ENCODE measurements at places on chromosomes 2 and 18.

GRCh38 chr2:129777146-129777545 lies 202.3 kb upstream of the RAB6C start:
- no peak for DNase-seq

DNA sequence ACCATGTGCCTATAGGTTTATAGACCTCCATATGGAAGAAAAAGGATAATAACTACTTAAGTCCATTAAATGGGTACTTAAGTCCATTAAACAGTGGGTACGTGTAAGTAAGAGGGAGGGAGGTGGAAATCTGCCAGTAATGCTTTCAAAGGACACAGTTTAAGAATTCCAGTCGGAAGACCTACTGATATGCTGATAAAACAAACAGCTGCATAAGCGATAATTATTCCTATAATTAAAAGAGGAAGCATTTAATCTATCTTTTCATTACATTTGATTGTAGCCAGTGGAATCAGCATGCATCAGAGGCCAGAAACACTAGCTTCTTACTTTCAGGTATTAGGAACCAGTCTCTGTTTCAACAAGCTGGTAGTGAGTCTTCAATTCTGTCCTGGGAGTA lies 96.4 kb upstream of the DDX18 start:
- DNase-seq = no peak

- no peak for DNase-seq
Observed at GRCh38 chr2:1602278-1603010, 141.9 kb downstream of the PXDN start.

GRCh38 chr2:30588994-30589393 lies 141.9 kb downstream of the LCLAT1 start:
- DNase-seq = no peak

DNA sequence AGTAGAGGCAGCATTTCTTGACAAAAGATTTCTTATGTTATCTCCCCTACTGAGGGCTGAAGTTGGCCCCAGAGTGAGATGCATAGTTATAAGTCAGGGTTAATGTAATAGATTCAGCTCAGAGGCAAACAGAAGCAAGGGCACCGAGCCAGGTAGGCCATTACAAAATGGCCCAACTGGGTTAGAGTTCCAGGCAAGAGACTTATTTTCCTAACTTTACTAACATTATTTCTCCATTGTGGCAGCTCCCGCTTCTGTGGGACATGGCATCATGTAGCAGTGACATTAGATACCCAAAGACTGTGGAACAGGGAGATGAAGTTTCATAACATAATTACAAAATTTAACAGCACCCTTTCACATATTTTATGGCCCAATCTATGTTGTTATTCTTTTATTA lies 27.1 kb downstream of the TSPYL6 start:
- DNase-seq = no peak

DNA sequence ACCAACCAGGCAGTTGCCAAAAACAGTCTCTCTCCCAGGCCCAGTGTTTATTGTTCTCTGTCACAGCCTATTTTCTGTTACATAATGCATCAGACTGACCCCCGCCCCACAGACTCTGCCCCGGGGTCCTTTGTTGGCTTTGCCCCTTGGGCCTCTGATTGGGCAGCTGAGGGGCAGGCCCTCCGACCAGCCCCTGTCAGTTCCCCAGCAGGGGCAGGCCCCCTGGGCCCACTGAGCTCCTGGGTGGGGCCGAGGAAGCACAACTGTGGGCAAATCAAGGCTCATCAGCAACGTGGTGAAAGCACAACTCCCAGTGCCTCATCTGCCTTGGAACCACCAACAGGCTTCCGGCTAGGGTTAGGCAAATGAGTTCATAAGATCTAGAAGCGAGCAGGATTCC lies 160.1 kb upstream of the MYCN start:
- DNase-seq = no peak

DNA sequence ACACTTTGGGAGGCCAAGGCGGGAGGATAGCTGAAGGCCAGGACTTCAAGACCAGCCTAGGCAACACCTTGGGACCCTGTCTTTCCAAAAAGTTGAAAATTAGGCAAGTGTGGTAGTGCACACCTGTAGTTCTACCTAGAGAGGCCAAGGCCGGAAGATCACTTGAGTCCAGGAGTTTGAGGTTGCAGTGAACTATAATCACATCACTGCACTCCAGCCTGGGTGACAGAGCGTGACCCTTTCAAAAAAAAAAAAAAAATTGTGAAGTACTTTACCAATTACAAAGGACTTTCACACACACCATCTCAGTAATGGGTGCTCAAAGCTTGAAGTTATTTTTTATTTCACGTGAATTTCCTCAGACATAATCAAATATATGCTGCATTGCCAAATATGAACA lies 65.0 kb downstream of the ATAD2B start:
- no peak for DNase-seq

DNA sequence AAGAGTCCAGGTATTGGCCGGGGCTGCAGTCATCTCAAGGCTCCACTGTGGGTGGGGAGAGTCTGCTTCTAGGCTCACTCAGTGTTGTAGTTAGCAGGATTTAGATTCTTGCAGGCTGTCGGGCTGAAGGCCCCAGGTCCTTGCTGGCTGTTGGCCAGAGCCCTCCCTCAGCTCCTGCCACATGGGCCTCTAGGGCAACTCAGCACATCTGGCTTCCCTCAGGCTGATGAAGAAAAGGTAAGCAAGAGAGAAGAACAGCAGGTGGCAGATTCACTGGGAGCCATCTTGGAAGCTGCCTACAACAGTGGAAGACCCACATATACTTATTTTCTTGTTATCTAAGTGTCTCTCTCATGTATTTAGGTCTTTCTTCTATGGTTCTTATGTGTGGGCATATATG lies 4.3 kb downstream of the MRPS9 start:
- no peak for DNase-seq

- no peak for DNase-seq
Observed at GRCh38 chr18:74244554-74244953, 47.2 kb downstream of the CYB5A start.

GRCh38 chr2:28389399-28390240 lies 3.0 kb upstream of the FOSL2 start:
- DNase-seq = no peak

DNA sequence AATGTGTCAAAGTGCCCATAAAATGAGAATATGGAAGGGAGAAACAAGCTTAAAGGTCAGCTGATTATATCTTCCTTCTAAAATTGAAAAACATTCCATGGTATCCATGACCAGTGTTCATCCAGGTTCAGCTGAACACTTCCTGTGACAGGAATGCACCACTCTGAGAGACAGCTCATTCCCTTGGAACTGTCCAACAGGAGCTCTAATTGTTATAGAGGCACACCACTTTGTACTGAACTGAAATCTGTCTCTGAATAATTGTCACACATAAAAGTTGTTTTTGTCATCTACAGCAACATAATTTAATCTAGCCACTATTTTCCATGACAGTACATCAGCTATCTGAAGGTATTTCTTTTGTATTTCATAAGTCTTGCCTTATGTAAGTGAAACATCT lies 195.9 kb upstream of the ZNF804A start:
- no peak for DNase-seq

GRCh38 chr2:65604246-65604645 lies 171.8 kb upstream of the SPRED2 start:
- no peak for DNase-seq

DNA sequence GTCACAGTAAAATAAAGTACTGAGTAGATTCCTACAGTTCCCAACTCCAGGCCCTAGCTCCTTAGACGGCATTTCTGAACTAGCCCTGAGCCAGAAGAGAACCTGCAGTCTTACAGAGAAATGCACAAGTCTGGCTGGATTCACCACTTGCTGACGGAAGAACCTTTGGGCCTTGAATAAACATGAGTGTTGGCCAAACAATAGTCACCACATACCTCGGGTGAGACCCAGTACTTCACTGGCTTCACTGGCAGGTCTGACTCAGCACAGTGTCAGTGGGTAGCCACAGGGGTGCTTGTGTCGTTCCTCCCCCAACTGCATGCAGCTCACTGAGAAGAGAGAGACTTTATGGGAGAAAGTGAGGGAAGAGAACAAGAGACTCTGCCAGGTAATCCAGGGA lies 88.9 kb downstream of the TMEM185B start:
- DNase-seq = no peak

DNA sequence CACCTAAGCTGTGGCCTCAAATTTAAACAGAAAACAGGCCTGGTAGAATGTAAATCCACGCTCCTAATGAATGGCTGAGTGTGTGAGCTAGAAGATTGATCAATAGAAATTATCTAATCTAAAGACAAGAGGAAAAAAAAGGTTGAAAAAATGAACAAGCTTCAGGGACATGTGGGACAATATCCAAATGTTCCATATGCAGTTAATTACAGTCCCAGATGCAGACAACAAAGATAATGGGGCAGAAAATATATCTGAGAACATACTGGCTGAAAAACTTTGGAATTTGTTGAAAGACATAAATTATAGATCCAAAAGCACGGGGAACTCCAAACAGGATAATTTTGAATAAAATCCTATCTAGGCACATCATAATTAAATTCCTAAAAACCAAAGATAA lies 186.7 kb upstream of the SIX2 start:
- no peak for DNase-seq

DNA sequence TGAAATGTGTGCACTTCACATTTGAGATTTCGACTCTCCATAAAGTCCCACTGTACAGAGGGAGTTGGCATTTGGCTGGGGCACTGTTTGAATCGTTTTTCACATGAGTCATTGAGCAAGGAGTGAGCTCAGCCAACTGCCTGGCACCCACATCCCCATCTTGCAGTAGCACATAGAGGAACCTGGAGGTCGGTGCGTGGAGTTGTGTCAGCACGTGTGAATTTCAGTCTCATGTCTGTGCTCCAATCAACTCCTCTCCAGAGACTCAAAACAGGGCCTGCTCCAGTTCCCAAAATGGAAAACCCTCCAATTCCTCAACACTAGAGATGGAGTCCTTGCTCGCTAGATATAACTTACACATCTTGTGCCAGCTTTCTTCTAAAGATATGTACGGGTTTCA lies 126.8 kb upstream of the CAPN13 start:
- no peak for DNase-seq

DNA sequence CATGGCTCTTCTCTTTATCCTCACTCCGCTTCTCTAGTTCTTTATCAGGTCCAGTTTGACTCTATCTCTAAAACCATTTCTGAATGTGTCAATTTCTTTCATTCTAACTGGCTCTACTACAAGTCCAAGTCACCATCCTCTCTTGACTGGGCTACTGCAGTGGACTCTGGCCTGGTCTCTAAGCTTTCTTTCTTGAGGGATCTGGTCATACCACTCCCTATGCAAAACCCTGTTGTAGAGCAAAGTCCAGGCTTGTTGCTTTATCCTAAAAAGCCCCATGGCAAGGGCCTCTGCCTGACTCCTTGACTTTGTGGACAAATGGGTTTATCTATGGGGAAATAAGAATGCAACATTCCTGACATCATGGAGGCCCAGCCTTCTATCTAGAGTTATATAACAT lies 87.1 kb downstream of the BCL2L11 start:
- DNase-seq = no peak

GRCh38 chr2:6694555-6694954 lies 171.2 kb downstream of the CMPK2 start:
- DNase-seq = no peak

GRCh38 chr2:230153390-230153976 lies 66.3 kb downstream of the SP110 start:
- no peak for DNase-seq

DNA sequence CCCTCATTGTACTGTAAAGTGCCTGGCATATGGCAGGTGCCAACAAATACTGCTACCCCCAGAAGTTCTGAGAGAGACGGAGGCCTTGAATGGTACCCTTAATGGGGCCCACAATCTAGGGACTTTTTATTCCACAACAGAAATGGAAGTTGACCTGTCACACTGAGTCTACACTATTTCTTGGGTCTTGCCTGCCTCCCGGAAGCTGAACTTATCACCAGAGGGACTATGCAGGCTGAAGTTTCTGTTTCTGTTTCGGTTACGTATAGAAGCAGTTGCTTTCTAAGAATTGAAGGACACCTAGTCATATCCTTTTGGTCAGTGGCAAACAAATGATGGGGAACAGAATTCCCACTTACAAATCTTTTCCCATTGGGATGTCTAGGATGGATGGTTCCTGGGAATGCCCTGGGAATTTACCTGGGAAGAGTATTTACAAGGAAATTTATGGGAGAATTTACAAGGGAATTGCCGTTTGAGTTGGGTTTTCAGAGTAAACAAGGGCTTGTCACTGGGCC lies 74.2 kb downstream of the HS1BP3 start:
- DNase-seq = no peak

- peak; percentile 14 for DNase-seq
Observed at GRCh38 chr2:133705287-133705686, 137.0 kb upstream of the NCKAP5 start.

- no peak for DNase-seq
Observed at GRCh38 chr2:95021847-95022246, 3.7 kb upstream of the MAL start.

GRCh38 chr2:158321264-158321663 lies 135.3 kb downstream of the CCDC148 start:
- no peak for DNase-seq

- no peak for DNase-seq
Observed at GRCh38 chr2:23637011-23637778, 252.2 kb downstream of the KLHL29 start.

- no peak for DNase-seq
Observed at GRCh38 chr2:167964650-167965413, 282.6 kb downstream of the STK39 start.

DNA sequence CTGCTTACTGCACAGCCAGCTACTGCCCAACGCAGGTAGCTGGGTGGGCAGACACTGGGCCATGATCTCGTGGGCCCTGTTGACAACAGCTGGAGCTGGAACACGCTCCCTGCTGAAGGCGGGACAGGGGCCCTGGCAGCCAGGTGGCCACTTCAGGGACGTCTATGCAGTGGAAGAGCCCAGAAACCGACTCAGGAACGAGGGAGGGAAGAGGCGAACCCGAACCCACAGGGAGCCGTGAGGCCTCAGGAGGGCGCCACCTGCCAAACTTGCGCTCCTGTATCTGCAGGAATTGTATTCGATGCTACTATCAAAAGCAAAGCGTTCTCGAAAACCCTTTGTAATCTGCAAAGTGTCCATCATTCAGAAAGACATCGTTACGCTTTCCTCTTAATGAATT lies 198.4 kb downstream of the EIPR1 start:
- DNase-seq = no peak

DNA sequence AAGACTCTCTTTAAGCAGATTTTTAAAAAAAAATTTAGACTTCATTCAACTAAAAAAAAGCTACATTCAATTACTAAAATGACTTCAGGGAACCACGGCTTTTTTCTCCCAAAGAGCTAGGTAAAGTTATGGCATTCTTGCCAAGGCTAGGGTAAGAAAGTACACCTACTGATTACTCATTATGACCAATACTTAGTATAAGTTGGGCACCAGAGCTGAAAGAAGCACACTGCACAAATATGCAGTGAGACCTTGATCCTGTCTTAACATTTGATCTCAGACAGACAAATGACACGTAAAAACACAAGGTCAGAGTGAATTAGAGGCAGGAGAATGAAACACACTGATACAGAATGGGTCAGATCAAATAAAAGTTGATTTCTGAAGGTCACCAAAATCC lies 88.7 kb downstream of the THADA start:
- DNase-seq = no peak
